SHP77 (cell line): ENCODE measurements at places on chromosomes 5 and 9.

DNA sequence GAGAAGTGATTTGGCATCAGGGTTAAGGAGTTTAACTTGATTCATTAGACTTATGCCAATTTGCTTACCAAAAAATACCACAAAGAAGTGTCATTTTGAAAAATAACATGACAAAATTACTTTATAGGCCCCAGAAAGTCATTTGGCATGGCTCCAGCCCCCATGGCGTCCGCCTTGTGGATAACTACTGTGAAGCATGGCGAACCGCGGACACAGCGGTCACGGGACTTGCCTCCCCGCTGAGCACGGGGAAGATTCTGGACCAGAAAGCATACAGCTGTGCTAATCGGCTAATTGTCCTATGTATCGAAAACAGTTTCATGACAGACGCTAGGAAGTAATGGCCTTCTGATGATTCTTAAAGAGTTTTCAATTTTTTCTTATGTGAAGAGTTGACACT, 35.4 kb upstream of the TGFBR1 start:
- no peak for DNase-seq

- no peak for DNase-seq
Observed at GRCh38 chr5:61737301-61737963, 405.4 kb downstream of the ZSWIM6 start.

DNA sequence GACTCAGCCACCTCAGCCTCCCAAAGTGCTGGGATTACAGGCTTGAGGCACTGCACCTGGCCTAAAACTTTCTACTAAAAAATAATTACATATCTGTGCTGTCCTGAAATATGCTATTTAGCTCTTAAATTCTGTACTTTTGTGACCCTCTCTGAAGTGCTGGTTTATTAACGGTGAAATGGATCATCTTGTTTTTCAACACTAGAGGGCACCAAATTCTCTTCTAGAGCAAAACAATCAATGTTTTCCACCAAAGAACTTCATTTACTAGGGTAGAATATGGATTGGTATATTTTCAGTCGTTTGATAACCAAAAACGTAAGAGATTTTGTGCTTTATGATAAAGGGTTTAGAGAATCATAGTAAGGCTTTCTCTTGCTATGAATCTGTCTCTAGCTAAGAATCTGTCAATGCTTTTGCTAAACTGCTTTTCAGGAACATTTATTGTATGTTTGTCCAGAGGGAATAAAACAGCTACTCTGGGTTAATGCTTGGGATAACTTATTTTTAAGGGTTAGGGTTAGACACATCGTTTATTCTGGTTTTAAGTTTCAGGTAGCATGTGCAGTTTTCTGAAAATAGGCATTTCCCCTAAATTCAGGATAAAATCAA, 63.6 kb downstream of the RNF180 start:
- DNase-seq: peak; percentile 14

GRCh38 chr9:114076237-114077161, 1.6 kb downstream of the AMBP start:
- DNase-seq: no peak

DNA sequence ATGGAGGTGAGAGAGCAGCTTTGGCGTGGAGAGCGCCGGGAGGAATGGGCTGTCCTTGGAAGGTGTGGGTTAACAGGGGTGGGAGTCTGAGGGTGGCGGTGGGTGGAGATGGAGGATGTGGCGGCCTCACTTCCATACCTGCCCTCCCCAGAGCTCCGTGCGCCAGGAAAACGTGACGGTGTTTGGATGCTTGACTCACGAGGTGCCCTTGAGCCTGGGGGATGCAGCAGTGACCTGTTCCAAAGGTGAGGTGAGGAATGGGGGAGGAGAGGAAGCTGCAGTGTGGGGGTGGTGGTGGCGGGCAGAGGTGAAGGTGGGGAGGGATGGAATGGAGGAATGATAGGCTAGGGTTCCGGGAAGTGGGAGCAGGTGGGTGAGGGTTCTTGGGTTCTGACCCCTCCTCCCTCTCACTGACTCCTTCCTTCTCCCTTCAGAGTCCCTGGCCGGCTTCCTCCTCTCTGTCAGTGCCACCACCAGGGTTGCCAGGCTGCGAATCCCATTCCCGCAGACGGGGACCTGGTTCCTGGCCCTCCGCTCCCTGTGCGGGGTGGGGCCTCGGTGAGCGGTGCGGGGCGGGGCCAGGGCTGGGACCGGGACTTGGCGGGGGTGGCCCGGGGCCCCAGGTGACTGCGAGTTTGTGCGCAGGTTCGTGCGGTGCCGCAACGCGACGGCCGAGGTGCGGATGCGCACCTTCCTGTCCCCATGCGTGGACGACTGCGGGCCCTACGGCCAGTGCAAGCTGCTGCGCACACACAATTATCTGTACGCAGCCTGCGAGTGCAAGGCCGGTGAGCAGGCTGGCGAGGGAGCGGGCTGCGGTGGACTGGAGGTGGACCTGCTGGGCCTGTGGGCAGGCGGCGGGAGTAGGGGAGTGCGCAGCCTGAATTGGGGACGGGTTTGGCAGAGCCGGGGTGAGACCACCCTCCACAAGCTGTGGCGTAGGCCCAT, 17.1 kb downstream of the TMEM8B start:
- DNase-seq: no peak

DNA sequence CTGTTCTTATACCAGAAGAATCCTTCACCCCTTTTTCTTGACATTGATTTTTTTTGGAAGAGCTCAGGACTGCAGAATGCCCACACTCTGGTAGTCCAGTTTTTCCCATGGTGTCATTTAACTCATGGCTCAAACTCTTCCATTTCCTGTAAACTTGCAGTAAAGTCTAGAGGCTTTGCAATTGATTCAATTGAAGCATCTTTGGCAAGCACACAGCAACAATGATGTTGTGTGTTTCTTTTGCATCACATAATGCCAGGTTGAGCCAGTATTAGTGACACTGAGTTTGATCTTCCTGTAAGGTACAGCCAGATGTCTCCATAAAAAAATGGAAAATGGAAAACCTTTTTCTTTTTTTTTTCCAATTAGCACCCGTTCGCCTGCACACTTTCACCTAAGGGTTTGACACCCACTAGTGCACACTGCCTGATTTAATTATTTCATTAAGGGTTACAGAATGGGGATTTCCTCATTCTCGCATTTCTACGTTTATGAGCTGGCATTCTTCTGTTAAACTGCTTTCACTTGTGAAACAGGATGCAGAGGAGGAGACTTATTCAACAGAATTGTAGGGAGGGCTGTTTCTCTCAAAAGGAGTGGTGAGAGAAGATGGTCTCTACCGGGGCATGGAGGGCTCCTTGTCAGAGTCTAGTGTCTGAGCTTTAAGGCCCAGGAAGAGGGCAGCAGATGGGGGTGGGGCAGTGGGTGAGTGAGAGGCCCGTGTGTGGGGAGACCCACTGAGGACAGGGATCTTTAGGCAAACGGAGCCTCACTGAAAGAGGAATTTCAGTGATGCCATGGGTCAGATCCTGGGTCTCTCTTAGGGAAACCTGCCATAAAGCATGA, 2.2 kb upstream of the S1PR3 start:
- DNase-seq: no peak

GRCh38 chr9:90637626-90638025, 5.0 kb downstream of the DIRAS2 start:
- no peak for DNase-seq

DNA sequence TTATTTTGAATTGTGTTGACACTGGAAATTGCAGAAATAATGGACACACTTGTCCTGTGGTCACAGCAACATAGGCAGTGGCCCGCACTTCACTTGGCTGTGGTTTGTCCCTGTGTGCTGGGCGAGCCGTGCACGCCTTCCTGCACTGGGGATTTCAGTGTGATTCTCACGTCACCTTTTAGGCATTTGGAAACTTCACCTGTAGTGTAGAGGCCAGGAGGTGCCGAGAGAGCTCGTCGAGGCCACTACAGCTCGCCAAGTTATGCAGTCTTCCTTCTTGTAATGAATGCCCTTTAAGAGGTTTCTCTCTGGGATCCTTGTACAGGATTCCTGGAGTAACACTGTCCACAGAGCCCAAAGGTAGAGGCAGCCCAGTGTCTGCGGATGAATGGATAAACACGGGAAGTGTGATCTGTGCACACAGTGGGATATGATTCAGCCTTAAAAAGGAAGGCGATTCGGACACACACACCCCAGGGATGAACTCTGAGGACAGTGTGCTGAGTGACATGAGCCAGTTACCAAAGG, 14.7 kb downstream of the TRAF2 start:
- DNase-seq: no peak

DNA sequence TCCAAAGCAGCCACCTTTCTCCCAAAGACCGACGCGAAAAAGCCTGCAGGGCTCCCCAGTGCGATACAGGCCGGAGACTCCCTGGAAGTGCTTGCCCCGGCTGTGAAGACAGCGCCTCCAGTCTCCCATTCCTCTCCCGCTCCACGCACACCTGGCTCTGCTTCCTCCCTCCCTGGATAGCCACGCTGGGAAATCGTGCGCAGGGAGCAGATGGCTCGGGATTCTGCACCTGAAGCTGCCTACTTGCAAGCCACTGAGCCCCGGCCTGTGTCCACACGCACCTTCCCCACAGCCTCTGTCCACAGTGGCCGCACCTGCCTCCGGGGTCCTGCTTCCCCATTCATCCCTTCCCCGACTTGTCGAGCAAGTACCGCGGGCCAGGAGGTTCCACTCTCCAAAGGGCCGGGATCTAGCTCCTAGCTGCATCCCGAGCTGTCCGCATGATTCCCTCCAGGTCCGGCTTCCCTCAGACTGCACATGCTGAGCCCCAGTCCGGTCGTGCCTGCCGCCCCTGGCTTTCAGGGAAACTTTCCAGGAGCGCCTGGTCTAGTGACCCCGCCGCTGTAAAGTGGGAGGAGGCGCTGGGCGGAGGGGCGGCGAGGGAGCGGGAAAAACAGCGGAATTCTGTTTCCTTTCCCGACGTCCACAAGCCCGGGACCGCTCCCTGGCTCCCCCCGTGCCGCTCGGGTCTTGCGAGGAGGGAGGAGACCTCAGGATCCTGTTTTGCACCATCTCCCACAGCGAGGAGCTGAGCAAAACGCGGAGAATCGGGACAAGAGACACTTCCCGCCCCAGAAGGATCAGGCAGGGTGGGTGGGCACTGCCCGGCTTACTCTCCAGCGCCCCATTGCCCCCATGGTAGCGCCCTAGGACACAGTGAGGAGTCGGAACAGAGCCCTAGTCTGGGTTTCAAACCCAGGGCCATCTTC, 2.0 kb downstream of the SEMA6A start:
- DNase-seq: no peak

DNA sequence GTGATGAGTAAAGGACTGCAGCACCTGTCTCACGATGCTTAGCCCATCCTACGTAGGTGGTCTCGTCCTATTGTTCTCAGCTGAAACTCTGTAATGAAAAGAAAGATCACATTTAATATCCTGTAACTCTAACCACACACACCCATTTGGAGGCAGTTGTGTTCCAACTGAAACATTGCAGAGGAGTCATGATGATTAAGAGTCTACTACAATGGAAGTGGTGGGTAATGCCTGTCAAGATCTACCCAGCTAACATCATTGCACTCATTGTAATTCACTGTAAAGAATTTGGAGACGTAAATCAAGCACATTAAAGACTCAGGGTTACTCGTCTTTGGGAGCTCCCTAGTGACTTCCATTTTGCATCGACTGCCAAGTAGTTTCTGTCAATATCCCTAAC, 106.0 kb upstream of the PTPN3 start:
- DNase-seq: no peak

- DNase-seq: no peak
Observed at GRCh38 chr5:15594977-15595568, 95.1 kb downstream of the FBXL7 start.

GRCh38 chr9:128558431-128559310, 6.3 kb downstream of the SPTAN1 start:
- DNase-seq: peak; percentile 81

- no peak for DNase-seq
Observed at GRCh38 chr9:105431424-105432246, 16.2 kb upstream of the FSD1L start.

DNA sequence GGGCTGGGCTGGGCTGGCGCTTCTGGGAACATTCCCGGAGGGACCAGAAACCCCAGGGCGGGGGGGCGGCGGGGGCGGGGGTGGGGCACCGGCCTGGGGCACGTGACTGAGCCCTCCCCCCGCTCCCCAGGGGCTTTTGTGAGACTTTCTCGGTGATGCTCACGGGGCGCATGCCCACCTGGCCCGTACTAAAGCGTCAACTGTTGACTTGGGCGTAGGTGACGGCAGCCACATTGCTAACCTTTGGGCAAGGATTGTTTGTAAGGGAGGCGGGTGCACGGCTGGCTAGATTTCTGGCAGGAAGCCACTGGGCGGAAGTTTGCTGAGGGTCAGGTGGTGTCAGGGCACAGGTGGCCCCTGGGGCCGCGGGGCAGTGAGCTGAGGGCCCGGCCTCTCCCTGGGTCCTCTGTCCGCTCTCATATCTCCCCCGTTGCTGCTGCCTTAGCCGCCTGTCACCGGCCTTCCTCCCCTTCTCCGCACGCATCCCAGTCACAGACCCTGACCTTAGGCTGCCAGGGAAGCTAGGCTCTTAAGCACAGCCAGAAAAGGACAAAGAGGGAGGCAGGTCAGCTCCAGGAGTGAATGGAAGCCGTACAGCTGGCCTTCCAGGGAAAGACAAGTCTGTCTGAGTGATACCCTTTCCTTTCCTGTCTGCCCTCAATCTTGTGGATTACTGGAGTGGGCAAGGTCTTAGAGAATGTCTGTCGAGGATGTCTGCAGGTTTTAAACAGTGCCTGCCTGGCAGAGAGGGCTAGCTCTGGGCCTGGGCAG, 812 bp downstream of the CACFD1 start:
- peak; percentile 60 for DNase-seq

- no peak for DNase-seq
Observed at GRCh38 chr5:78514427-78515330, 133.9 kb downstream of the LHFPL2 start.

DNA sequence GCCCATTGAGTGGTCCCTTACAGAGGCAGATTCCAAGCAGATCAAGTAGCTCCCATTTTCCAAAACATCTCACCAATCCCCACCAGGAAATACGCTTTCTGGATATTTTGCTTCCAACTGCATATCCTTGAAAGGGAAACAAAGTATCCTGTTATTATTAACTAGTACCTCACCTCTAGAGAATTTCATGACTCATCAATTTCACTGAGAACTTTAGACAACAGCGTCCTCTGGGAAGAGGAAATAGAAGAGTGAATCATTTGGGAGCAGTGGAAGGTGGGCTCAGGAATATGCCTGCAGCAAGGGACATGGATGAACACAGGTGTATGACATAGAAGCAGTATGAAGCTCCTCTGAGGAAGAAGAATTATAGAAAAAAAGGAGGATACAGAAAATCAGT, 186.7 kb downstream of the MARCHF11 start:
- DNase-seq: no peak

- DNase-seq: peak; percentile 56
Observed at GRCh38 chr9:129027685-129028191, 393 bp downstream of the SH3GLB2 start.

- no peak for DNase-seq
Observed at GRCh38 chr9:13787234-13787833, 507.8 kb upstream of the MPDZ start.

GRCh38 chr5:158591301-158591863, 508.3 kb downstream of the EBF1 start:
- no peak for DNase-seq

- DNase-seq: no peak
Observed at GRCh38 chr5:135192351-135192750, 158.3 kb upstream of the PITX1 start.

- DNase-seq: no peak
Observed at GRCh38 chr5:143101121-143101520, 302.4 kb downstream of the NR3C1 start.
